ENCODE measurements at places on chromosomes 3 and 15.
A peak's percentile ranks its signal among the peaks of the same experiment; 100 is the strongest.

DNA sequence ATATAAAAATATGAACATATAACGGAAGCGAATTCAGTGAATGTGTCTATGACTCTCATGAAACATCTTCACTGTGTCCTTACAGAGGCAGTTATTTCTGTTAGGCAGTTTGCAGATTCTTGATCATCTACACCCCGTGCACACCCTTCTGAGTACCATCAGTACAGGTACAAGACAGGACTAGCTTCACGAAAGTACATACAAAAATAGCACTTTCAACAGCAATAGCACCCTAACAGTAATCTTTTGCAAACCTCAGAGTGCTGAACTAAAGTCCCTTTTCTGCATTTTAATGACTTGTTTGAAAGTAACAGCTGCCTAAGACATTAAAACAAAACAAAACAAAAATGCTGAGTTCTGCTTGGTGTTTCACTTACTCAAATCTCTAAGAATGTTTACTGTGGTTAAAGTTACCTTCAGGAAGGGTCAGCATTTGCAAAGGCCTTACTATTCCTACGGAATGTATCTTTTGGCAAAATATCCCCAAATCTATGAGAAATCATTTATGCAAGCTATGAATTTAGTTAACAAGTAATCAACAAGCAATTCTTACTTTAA is 104.1 kb downstream of the CNTN3 start:
- DNase-seq, result no peak

- no peak for DNase-seq
Measured at GRCh38 chr3:10502185-10502880, 3.1 kb downstream of the ATP2B2 start.

DNA sequence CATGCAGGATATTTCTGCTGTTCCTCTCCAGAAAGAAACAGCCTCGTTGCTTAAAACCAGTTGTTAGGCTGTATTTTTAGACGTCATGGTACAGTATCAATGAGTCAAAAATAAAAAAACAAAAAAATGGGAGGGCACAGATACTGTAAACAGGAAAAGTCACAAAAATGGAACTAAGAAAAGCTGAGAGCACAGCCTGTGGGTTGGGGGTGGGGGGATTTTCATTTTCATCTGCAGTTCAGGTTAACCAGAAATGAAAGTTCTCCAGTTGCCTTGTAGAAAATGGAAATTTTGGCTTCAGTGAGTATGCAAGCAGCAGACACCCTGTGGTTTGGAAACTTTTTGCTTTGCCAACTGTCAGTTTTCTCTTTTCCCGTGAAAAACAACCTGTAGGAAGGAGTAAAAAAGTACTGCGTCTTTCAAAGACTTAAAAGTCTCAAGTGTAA is 59.0 kb downstream of the FRMD4B start:
- DNase-seq, result no peak

DNA sequence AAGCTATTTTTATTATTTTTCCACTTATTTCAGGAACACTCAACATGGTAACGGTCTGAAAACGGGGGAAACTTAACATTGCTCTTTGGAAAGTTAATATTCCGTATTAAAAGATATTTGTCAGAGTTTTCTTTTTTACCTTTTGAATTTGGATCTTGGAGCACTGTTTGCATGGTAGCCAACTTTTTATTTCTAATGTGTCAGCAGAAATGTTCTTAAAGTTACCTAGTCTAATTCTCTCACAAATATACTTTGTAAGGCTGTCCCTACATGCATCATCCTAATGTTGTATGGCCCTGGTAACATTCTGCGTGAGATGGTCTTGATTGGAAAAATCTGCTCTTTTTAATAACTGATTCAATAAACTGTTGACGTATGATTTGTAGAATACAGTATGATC is 719.5 kb downstream of the FHIT start:
- DNase-seq, result no peak

GRCh38 chr15:29838352-29839010 is 16.2 kb upstream of the TJP1 start:
- DNase-seq, result no peak

DNA sequence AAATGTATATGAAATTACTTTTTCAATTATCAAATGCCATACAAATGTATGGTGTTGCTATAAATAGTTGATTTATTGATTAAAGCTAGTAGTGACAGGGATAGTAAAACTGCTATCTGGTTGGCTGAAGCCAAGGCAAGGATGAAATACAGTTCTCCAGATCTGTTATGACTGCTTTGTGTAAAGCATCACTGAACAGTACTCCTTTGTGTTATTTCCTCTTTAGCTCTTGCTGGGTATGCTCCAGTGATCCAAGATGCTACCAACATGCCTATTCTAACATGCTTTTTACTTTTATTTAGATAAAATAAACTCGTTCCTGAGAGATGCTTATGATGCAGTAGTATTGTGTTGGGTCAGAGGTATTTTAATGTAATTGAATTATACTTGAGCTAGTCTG is 12.4 kb upstream of the UBR1 start:
- DNase-seq, result no peak

DNA sequence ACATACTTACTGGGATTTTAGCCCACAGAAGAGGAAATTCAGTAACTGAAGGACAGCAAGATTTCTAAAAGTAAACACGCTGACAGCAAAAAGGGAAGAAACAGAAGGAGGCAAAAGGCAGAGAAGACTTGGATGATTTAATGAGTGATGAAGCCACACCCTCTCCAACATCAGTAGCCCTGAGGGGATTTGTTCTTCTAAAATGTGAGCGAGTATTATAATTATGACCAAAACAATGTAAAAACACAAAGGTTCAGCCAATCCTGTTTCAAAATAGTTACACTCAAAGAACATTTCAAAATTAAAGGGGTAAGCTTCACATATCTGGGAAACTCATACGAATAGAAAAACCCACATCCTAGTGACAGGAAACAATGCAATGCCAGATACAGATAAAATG is 25.0 kb downstream of the MCCC1 start:
- no peak for DNase-seq

DNA sequence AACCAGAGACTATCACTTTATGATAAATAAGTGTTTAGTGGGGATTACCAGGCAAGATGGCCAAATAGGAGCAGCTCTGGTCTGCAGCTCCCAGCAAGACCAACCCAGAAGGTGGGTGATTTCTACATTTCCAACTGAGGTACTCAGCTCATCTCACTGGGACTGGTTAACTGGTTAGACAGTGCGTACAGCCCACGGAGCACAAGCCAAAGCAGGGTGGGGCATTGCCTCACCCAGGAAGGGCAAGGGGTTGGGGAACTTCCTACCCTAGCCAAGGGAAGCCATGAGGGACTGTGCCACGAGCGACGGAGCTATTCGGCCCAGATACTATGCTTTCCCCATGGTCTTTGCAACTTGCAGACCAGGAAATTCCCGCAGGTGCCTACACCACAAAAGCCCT is 171.0 kb downstream of the CTNNB1 start:
- no peak for DNase-seq

DNA sequence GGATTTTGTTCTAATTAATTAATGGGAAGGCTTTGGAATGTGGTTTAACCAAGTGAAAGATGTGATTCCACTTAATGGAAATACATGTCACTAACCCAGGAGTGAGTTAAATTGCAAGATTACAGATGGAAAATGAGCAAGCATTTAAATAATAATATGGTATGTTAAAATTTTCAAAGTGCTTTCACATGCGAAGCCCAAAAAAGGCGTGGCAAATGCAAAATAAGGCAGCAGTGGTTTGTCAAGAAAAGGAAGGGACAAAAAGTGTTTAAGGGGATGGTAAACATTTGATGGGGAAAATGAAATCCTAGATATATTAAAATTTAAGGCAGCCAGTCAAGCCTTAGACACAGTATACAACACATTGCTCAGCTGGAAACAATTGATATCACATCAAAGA is 2.9 kb downstream of the TICRR start:
- no peak for DNase-seq

DNA sequence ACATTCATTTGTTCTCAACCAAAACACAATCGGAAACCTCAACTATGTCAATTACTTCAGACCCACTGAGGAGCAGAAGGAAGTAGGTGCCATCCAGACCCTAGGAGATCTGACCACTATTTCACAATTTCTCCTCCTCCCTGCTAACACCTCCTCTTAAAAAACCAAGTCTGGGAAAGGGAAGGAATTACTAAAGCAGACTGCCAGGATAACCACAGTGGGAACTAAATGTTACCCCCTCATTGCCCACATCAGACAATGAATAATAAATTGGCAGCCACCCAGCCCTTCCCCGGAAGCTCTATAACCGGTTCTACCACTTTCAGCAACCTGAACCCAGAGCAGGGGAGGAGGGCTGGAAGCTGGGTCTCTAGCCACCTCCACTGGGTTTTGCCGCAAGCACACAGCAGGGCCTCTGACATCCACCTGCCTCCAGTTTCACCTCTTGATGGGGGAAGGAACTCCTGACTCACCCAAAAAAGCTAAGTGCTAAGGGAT is 17.6 kb downstream of the C15orf62 start:
- DNase-seq, result no peak

DNA sequence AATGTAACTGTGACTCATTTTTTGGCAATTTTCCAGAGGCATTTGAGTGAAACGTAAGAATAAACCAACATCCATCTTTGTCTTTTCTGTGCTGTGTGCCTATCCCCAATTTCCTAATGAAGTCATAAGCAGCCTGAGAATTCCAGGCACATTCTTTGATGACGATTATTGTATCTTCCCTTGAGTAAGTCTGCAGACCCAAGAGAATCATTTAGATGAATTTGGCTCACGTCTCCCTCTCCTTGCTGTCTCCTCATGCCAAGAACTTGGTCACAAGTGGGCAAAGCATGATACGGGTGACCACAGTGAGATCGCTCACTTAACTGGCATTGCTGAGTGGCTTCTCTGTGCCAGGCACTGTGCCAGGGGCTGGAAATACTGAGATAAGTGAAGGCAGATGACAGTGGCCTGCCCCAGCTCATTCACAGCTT is 384.5 kb upstream of the IL12A start:
- no peak for DNase-seq

DNA sequence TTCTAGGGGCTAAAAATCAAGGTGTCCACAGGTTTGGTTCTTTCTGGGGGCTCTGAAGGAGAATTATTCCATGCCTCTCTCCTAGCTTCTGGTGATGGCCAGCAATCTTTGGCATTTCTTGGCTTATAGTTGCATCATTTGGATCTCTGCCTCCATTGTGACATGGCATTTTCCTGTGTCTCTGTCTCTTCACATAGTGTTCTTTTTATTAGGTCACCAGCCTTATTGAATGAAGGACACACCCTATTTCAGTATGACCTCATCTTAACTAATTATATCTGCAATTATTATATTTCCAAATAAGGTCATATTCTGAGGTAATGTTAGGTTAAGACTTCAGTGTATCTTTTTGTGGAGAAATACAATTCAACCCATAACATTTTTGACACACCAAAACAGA is 3.2 kb upstream of the GBE1 start:
- DNase-seq, result no peak

DNA sequence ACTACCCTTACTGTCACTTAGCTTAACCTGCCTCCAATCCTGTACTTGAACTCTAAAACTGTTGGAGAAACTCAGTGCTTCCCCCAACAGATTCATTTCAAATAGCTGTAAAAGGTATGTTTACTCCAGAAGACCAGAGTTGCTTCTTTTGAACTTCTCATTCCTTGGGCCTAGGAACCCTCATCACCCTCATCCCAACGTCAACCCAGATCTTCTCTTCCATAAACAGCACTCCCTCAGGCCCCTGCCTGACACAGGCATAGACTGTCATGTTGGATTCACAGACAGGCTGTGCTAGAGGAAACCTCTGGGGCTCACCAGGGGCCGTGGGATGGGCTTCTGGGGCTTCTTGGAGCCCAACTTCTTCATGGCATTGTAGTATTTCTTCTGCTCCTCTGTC is 57.5 kb upstream of the SCN5A start:
- DNase-seq, result no peak

- peak; percentile 74 for DNase-seq
Measured at GRCh38 chr3:58724336-58724735, 57.8 kb upstream of the FAM3D start.

- DNase-seq, result peak; percentile 35
Measured at GRCh38 chr15:68372291-68372811, 59.6 kb downstream of the ITGA11 start.

GRCh38 chr3:63344661-63345060 is 66.6 kb downstream of the SYNPR start:
- no peak for DNase-seq

- peak; percentile 94 for DNase-seq
Measured at GRCh38 chr3:100041328-100041749, 73.0 kb downstream of the FILIP1L start.

DNA sequence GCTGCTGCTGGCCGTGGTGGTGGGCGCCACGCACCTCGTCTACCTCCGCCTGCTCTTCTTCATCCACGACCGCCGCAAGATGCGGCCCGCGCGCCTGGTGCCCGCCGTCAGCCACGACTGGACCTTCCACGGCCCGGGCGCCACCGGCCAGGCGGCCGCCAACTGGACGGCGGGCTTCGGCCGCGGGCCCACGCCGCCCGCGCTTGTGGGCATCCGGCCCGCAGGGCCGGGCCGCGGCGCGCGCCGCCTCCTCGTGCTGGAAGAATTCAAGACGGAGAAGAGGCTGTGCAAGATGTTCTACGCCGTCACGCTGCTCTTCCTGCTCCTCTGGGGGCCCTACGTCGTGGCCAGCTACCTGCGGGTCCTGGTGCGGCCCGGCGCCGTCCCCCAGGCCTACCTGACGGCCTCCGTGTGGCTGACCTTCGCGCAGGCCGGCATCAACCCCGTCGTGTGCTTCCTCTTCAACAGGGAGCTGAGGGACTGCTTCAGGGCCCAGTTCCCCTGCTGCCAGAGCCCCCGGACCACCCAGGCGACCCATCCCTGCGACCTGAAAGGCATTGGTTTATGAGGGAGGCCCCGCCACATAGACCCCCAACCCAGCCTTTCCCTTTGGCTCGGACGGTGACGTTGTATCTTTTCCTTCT is 1.1 kb downstream of the GPR27 start:
- DNase-seq, result no peak

GRCh38 chr3:42214064-42214463 is 51.9 kb downstream of the CCK start:
- no peak for DNase-seq

DNA sequence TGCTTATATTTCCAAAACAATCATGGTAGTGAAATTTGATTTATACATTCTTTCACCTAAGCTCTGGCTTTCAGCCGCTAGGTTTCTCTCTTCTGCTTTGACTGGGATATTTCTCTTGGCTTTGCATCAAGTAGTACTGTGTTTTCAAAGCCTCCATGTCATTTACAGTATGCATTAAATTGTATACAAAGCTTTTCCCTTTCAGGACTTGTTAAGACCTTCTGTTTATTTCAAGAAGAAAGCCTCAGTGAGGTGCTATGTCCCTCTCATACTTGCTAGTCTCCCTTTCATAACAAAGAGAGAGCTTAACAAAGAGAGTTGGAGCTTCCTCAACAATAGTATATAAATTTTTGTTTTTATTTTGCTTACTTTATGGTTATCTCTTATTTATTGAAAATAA is 84.2 kb upstream of the SLC25A26 start:
- DNase-seq, result no peak

DNA sequence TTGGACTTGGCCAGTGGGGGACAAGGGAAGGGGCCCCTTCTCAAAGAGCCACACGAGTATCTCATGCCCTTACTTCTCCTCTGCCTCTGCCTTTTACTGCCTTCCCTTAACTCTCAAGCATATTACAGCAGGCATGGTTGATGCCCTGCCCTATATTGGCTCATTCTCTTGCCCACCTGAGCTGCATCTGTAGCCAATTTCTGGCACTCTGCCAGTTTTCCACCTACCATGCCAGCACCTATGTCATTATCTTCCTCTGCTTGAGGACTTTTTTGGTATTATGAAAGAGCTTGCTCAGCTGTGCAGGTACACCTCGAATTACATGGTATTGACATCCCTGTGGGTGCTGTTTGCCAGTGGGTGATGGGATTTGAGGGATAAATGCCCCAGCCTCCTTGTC is 181.8 kb downstream of the OXSM start:
- no peak for DNase-seq

- DNase-seq, result no peak
Measured at GRCh38 chr3:58203541-58203940, 7.2 kb downstream of the DNASE1L3 start.

All from cardiac muscle cell (in vitro differentiated cells and primary cell).